Left ventricle myocardium inferior (tissue), 1 donor: ENCODE measurements at places on chromosomes 2 and 18. TPM values are rescaled to one million over a fixed set of nuclear protein-coding genes. Genes with fewer than 3 reads are reported as not detected.

LOXHD1 gene
- 0.49 TPM for total RNA-seq

PDIA6 gene
- total RNA-seq = 107 TPM

CYP1B1 gene
- 17.7 TPM for total RNA-seq

GLS gene
- 48.4 TPM for total RNA-seq

MROH2A gene
- total RNA-seq = not detected

MAP2 gene
- 6.2 TPM for total RNA-seq

TDRD15 gene
- not detected for total RNA-seq

UCN gene
- total RNA-seq = 1.5 TPM

NR4A2 gene
- 0.88 TPM for total RNA-seq

HOXD12 gene
- not detected for total RNA-seq

GRCh38 chr2:158191076-158191895 lies 89.6 kb downstream of the UPP2 start:
- H3K27ac ChIP-seq = peak overlapping the region; percentile 47
- no peaks in the 10 kb centered on the region for H3K36me3 ChIP-seq
- H3K27me3 ChIP-seq = no peaks in the 10 kb centered on the region
- H3K4me1 ChIP-seq = peaks cover 8% of the 10 kb centered on the region
- no peak for DNase-seq

DNA sequence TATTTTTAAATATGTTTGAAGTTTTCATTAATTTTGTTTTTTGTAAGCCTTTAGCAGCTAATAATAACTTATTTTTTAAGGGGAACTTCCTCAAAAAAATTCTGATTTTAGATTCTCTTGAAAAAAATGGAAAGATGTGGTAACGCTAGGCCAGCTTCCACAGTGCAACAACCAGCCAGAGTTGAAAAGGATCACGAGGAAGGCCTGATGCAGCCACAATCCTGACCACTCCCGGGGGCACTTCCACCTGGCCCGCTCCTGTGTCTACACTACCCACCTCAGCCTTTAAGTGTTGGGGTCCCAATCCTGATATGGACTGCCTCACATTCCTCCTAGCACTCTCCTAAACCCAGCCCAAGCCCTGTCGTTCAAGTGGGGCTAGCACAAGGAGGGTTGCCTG lies 101.1 kb downstream of the TMEM17 start:
- peaks cover 19% of the 10 kb centered on the region for H3K4me1 ChIP-seq
- no peaks in the 10 kb centered on the region for H3K36me3 ChIP-seq
- no peaks in the 10 kb centered on the region for H3K27me3 ChIP-seq

DNA sequence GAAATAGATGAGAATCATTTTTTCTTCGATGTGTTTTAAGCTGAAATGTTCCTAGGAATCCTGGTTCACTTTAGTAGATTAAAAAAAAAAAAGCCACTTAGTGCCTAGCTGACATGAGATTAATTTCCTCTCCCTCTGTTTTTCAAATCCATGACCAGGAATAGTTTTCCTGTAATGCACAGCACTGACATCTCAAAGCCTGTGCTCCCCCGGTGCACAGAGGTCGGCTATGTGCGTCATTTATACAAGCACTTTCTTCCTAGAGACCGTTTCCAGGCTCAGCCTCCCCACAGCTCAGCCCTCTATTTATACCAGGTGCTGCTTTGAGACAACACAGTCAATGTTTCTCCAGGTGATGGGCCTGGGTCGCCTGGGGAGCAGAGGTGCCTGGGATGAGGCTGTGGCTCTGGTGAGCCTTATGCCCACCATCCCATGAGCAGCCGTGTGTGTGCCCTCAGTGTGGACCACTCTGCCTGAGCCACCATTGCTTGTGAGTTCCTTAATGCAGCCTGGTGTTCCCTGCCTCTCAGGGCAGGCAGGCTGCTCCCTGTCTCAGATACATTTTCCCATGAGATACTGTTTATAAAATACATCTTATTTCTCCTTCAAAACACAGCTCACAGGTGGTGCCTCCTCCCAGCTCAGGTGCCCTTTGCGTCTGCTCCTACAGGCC lies 515.7 kb upstream of the HS6ST1 start:
- H3K4me1 ChIP-seq = no peaks in the 10 kb centered on the region
- no peak for DNase-seq
- no peak overlapping the region for H3K4me3 ChIP-seq
- no peak overlapping the region for H3K27ac ChIP-seq
- peaks cover 13% of the 10 kb centered on the region for H3K27me3 ChIP-seq

DNA sequence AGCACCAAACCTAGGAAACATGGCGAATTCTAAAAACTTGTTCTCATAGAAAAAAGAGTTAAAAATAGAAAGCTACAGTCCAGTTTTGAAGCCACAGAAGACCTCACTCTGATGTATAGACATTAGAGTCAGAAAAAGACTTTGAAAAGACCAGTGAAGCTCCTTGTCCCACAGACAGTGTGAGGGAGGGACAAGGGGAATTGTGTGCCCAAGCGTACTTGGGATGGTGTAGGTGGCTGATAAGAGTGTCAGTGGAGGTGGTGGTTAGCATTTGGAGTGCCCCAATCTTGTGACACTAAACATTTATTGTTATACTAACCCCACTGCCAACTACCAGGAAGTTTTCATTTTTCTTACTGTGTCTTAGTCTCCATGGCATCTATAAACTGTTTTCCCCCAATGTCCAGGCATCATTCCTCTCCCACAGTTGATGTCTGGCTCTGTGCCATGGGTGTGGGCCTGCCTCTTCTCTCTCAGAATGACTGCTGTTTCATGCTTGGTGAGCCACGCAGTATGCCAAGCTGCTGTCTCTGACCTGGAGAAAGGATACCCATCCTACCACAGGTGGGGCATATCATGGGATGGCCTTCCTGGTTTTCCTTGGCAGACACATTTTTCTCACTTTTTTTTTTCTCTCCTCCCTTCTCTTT lies 161.4 kb downstream of the RPIA start:
- H3K36me3 ChIP-seq = no peaks in the 10 kb centered on the region
- peaks cover 2% of the 10 kb centered on the region for H3K4me1 ChIP-seq
- no peak for DNase-seq
- H3K4me3 ChIP-seq = no peak overlapping the region
- H3K27ac ChIP-seq = no peak overlapping the region

GRCh38 chr2:176174382-176174823 lies 14.1 kb upstream of the HOXD1 start:
- H3K4me3 ChIP-seq = no peak overlapping the region
- DNase-seq = no peak
- H3K4me1 ChIP-seq = peaks cover 32% of the 10 kb centered on the region
- H3K27ac ChIP-seq = no peak overlapping the region
- H3K36me3 ChIP-seq = no peaks in the 10 kb centered on the region

DNA sequence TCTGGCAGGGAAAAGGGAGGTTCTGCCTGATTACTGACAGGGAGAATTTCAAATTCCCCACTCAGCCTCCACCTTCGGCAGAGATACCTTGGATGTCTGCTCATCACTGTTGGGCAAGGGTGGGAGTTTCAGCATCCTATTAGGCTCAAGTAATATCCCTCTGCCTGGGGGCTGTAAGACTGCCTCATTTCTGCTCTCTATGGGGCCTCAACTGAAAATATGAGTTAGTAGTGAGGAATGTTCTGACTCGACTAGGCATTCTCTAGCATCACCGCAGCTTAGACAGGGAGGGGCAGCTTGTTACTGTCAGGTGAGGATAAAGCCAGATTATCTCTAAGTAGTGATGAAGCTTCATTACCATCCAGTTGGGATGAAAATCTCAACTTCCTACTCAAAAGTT lies 87.7 kb upstream of the LRP1B start:
- H3K27ac ChIP-seq = no peak overlapping the region
- no peak for DNase-seq
- no peaks in the 10 kb centered on the region for H3K36me3 ChIP-seq
- H3K27me3 ChIP-seq = no peaks in the 10 kb centered on the region

- DNase-seq = no peak
- H3K4me1 ChIP-seq = no peaks in the 10 kb centered on the region
- no peaks in the 10 kb centered on the region for H3K36me3 ChIP-seq
- H3K4me3 ChIP-seq = no peak overlapping the region
- H3K27me3 ChIP-seq = peaks cover 6% of the 10 kb centered on the region
- H3K27ac ChIP-seq = no peak overlapping the region
These were observed 323.4 kb upstream of the UBE2E3 start for GRCh38 chr2:180657054-180657453.

DNA sequence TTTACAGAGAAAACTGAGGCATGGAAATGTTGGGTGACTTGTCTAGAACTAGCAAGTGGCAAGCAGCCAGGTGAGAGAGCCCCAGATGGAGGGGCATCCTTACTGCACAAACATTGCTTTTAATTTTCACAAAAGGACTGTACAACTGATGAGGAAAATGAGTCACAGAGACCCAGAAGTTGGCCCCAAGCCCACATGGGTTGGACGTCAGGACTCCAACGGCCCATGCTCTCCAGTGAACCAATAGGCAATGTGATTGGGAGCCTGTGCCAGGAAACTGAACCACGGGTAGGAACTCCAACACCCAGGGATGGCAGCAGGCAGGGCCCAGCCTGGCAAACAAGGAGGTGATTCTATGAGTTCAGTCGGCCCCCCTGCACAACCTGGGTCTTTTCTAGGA lies 50.8 kb downstream of the PID1 start:
- no peak overlapping the region for H3K27ac ChIP-seq
- H3K27me3 ChIP-seq = no peaks in the 10 kb centered on the region
- H3K36me3 ChIP-seq = no peaks in the 10 kb centered on the region
- H3K4me1 ChIP-seq = no peaks in the 10 kb centered on the region

GRCh38 chr2:7573166-7573825 lies 656.1 kb downstream of the RNF144A start:
- H3K4me3 ChIP-seq = no peak overlapping the region
- no peaks in the 10 kb centered on the region for H3K36me3 ChIP-seq
- peaks cover 49% of the 10 kb centered on the region for H3K27me3 ChIP-seq
- H3K4me1 ChIP-seq = no peaks in the 10 kb centered on the region
- no peak overlapping the region for H3K27ac ChIP-seq
- DNase-seq = no peak
